NCI-H1694 (cell line): ENCODE measurements at places on chromosomes 1 and 21.
A peak's percentile ranks its signal among the peaks of the same experiment; 100 is the strongest.

DNA sequence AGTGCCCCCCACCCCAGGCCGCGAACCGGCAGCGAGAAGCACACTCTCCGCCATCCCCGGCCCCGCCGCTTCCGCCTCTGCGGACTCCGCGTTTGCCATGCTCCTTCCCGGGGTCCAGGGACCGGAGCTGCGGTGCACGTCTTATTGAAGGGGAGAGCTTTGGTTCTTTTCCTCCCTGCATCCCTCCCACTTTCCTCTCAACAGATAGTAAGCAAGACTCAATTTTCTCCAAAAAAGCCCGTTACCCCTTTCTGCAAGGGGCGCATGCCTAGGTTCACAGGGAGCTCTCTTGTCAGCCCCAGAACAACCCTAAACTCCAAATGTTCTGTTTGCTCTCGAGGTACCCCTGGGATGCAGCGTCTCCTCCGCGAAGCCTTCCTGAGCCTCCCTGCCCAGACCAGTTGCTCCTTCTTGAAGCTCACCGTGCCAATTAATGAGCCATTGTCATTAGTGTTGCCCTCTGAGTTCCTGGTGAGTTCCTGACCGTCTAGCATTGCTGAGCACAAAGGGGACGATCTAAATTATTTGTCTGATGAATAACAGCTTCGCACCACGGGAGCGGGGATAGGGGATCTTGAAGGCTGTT lies 8.1 kb downstream of the FOXD3 start:
- no peak for DNase-seq

- no peak for DNase-seq
Observed at GRCh38 chr1:41537788-41538351, 53.4 kb upstream of the EDN2 start.

GRCh38 chr1:37399830-37400464 lies 74.4 kb upstream of the ZC3H12A start:
- no peak for DNase-seq

GRCh38 chr1:231611851-231612250 lies 14.7 kb upstream of the DISC1 start:
- no peak for DNase-seq

GRCh38 chr1:3268281-3268680 lies 186.2 kb upstream of the ARHGEF16 start:
- DNase-seq: no peak

DNA sequence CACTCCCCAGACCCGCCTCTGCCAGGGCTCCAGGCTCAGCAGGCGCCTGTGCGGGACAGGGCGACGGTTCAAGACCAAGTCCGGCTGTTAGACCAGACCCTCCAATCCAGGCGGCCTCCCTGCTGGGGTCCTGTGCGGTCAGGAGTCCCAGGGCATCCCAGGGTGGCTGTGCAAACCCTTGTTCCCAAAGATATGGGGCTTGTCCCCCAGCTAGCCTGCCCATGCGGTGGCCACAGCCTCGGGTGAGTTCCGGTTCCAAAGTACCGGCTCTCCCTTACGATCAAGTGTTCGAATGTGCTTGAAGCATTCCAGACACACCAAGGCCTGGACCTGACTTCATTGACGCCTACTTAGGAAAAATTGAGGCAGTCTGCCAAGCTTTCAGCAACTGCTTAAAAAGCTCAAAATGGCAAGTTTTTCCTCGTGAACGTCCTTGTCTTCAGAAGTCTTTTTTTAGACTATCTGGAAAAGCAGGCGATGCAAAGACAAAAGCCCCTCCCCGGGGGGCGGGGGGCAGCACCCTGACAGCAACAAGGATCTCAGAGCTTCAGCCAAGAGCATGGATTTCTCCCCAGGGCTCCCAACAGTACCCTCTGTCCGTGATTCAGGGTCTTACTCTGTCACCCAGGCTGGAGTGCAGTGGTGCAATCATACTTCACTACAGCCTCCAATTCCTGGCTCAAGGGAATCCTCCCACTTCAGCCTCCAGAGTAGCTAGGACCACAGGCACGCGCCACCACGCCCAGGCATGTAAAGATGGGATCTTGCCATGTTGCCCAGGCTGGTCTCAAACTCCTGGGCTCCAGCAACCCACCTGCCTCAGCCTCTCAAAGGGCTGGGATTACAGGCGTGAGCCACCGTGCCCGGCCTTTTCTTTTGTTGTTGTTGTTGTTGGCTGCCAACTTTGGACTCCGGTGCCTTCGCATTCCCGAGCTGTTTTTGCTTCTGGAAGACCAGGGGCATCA lies 2.3 kb downstream of the FAAP20 start:
- no peak for DNase-seq

GRCh38 chr1:172559572-172560210 lies 26.7 kb downstream of the SUCO start:
- no peak for DNase-seq

- DNase-seq: no peak
Observed at GRCh38 chr1:222263791-222264190, 284.1 kb downstream of the HHIPL2 start.

DNA sequence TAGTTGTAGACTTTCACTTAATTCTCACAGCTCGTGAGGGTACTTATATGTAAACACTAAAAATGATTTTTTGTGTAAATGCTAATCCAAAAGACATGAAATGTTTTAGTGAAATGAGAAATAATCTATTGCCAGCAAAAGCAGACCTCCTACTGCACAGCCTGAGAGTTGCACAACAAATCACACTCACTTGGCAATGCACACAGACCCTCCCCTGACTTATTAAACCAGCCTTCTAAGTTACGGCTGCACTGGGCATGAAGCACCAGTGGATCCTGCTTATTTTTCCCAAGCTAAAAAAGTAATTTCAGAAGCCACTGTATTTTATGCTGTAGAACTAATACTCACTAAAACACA lies 10.3 kb downstream of the ERRFI1 start:
- no peak for DNase-seq

GRCh38 chr1:111805251-111805650 lies 49.5 kb downstream of the DDX20 start:
- no peak for DNase-seq

DNA sequence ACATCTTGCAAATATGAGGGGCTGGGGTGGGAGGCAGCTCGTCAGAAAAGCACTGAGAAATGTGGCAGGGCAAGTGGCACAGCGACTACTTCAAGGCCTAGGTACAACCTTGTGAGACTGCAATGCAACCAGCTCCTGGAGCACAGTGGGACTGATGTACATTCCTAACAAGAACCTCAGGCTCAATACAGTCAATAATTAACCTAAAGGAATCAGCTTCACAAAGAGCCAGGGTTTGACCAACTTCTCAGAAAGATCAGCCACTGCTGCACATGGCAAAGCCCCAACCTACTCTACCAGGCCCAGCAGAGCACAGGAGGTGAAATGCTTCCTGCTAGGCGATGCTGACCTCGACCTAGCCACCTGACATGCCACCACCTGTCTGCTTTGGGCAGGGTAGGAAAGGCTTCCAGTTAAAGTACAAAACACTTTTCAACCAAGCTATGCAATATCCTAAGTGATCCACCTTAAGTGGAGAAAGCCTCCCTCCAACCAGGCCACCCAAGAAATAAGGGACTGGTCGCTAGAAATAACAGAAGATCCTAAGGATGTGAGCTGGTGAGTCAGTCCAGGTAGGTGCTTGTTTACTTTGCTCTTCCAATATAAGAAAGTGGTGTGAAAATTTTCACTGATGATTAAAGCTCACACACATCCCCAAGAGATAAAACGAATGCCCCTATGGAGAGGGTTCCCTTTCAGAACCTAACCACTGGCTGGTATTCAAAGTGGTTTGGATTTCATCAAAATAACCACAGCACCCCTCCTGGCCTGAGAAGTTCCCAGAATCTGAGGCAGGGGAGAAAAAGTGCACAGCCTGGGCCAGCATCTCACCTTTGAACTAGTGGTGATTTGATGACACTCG lies 2.1 kb downstream of the RIPK4 start:
- DNase-seq: no peak

- DNase-seq: peak; percentile 7
Observed at GRCh38 chr1:63835128-63835527, 61.3 kb downstream of the ROR1 start.

- DNase-seq: no peak
Observed at GRCh38 chr1:109626682-109627408, 7.2 kb downstream of the AMPD2 start.

- DNase-seq: no peak
Observed at GRCh38 chr1:152186556-152187285, 27.7 kb upstream of the RPTN start.

DNA sequence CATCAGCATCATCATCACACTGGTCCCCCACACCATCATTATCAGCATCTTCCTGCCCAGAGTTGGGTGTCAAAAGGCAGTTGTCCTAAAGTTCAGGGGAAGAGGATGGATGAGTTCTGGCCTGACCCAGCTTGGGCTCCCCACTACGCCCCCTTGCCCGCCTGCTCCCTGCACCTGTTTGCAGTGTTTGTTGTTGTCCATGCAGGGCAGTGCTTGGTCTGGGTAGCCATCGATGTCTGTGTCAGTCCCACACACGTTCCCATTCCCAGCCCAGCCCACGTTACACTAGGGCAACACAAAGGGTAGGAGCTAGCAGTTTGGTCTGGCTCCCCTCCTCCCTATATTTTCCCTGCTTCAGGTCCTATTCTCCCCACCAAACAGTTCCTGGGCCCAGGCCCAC lies 6.8 kb downstream of the THBS3 start:
- DNase-seq: no peak

DNA sequence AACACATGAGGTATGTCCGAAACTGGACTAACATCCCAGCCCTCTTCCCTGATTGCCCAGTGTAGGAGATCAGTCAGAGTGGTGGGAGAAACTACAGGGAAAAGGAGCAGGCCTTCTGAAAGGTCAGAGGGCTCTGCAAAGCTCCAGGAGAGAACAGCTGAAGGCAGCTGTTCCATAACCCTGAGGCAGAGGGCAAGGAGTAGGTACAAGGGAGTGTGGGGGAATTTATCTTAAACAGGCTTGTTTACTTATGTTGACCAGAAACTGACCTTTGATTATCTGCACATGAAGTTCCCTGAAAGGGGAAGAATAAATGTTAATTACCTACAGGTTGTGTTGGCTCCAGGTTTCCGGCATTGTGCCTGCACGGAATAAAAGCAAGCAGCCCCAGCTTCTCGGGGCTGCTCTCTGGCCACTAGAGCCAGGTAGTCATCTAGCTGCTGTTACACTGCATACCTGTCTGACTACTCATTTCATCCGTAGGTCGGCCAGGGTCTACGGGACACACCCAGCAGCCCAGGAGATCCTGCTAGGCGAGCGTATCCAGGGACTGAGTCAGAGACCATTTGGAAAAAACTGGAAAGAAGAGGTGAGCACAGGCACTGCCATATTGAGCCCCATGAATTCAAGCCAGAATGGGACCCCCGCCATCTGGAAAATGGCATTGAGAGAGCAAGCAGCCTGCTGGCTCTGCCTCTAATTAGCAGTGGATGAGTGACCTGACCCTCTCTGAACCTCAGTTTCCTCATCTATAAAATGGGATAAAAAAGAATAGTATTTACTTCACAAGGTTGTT lies 14.9 kb upstream of the PAQR7 start:
- DNase-seq: no peak

DNA sequence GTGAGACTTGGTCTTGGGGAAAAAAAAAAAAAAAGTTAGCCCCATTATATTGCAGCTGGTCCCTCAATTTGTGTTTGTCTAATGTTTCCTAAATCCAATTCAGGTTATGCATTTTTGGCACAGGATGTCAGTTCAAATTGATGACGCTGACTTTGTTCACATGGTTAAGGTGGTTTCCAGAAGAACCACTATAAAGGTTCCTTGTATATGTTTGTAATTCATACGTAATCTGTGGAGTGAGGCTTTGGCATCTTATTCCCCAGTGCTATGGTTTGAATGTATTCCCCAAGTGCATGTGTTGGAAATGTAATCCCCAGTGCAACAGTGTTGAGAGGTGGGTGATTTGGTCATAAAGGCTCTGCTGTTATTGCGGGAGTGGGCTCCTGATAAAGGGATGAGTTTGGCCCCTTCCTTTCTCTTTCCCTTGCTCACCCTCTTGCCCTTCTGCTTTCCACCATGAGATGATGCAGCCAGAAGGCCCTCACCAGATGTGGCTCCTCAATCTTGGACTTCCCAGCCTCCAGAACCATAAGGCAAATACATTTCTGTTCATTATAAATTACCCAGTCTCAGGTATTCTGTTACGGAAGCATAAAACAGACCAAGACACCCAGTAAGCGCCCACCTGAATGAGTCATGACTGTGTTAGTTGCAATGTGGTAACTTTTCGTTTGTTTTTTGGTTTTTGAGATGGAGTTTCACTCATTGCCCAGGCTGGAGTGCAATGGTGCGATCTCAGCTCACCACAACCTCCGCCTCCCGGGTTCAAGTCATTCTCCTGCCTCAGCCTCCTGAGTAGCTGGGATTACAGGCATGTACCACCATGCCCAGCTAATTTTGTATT lies 19.5 kb upstream of the HLCS start:
- no peak for DNase-seq

- no peak for DNase-seq
Observed at GRCh38 chr21:32424674-32425073, 12.2 kb downstream of the EVA1C start.

DNA sequence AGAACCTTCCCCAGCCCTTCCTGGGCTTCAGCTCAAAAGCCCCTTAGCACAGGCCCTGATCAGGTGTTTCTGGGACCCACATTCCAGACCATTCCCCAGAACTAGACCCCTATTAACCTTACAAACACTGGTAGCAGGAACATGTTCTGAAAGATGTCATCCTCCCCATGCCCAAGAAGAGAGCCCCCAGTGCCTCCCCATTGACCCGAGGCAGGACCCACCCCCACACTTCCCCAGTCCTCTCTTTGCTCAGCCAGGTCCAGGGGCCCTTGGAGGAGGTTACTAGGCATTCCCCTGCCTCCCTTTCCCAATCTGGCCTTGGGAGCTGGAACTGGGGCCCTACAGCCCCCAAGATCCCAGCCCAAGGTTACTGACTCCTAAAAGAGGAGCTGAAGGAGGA lies 38.9 kb upstream of the HMGB4 start:
- DNase-seq: no peak

DNA sequence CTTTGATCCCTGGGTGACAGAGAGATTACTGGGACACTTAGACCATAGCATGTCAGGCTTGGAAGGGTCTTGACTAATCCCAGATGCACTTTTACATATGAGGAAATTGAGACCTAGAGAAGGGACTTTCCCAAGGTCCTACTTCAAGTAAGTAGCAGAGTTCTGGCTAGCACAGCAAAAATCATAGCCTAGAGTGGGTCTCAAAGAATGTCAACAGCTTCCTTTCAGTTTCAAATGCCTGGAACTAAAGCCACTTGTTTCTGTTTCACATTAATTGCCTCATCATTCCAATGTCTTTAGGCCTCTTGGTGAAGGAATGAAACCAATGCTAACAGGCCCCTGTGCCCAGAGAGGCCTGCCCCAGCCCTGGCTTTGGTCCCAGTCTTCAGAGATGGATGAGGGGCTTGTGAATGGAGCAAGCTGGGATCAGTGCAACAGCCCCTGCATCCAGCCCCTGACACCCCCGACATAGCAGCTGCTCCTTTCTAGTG lies 26.6 kb downstream of the ATF3 start:
- no peak for DNase-seq

DNA sequence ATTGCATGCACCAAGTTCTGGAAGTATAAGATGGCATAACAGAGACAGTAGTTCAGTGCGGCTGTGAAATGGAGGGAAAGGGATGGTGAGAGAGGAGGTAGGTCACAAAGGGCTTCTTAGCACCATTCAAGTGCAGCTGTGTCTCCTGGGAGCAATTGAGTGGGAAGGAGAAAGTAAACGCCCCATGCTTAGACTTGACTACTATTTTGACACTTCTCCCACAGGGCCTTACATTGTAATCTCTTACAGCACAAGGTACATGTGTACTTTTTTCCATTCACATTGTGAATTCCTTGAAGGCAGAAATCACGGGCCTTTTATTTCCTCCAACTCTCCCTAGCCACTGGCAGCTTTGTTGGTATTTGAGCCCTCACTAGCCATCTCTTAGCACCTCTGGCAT lies 239.6 kb upstream of the FOXD3 start:
- no peak for DNase-seq

GRCh38 chr21:28522014-28522799 lies 470.5 kb downstream of the LTN1 start:
- DNase-seq: no peak
